ENCODE measurements at places on chromosomes 3 and 15. TPM values are rescaled to one million over a fixed set of nuclear protein-coding genes. Genes with fewer than 3 reads are reported as not detected.

The CPOX gene
- total RNA-seq = 12.5 TPM

DNA sequence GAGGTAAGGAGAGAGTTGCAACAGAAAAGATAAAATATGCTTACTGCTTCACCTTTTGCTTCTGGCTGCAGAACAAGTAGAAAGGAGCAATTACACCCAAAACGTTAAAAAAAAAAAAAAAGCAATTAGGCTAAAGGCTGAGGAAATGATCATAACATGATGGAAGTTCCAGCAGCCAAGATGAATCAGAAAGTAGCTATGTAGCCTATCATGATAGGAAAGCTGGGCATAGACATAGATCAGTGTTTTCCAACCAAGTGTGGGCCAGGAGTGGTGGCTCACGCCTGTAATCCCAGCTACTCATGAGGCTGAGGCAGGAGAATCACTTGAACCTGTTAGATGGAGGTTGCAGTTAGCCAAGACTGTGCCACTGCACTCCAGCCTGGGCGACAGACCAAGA is 52.6 kb downstream of the AGTR1 start:
- DNase-seq = no peak

The RASGRP1 gene
- 3.5 TPM for total RNA-seq

The ATP13A4 gene
- total RNA-seq = not detected

The DISP2 gene
- 4.6 TPM for total RNA-seq

The ITPKA gene
- total RNA-seq = 0.36 TPM

- no peak for DNase-seq
These were observed 91.7 kb upstream of the MBNL1 start for GRCh38 chr3:152176998-152177397.

DNA sequence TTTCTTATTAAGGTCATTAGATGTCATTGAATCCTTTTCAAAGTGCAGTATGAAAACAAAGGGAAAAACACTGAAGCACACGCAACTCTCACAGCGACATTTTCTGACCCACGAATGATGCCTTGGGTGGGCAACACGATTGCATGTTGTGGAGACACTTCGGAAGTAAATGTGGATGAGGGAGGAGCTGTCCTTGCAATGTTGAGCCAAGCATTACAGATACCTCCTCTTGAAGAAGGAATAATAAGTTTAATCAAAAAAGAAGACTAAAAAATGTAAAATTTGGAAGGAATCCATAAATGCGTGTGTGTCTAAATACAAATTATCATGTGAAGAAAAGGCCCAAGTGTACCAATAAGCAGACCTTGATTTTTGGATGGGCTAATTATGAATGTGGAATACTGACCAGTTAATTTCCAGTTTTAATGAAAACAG is 16.9 kb downstream of the THBS1 start:
- DNase-seq = no peak

The GPR160 gene
- 0.56 TPM for total RNA-seq

The DAZL gene
- total RNA-seq = not detected

All from right cardiac atrium (tissue), 5 donors.